ENCODE measurements at places on chromosomes 12 and 14.
A peak's percentile ranks its signal among the peaks of the same experiment; 100 is the strongest.

DNA sequence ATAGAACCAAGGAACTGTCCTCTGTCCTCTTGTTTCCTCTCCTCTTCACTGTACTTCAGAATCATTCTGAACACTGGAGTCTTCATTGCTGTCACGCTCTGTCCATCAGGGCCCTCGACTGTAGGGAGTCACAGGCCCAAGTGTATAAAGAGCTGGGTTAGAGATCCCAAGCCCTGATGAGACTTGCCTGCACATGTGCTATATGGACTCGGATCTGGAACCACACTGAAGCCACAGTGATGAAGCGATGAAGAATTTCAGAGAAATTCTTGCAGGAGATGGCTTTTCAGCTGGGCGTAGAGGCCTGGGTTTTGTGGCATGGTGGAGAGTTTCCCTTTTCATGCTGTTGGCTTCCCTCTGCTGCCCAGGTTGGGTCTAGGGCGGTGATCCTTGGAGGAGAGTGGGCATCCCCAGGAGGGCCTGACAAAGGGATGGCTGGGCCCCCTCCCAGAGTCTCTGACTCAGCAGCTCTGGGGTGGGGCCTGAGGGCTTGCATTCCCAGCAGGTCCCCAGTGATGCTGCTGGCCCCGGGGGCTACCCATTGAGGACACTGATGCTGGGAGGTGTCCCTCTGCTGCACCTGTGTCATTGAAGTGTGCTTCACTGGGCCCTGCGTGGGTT lies 39.6 kb upstream of the YY1 start:
- no peak for DNase-seq

DNA sequence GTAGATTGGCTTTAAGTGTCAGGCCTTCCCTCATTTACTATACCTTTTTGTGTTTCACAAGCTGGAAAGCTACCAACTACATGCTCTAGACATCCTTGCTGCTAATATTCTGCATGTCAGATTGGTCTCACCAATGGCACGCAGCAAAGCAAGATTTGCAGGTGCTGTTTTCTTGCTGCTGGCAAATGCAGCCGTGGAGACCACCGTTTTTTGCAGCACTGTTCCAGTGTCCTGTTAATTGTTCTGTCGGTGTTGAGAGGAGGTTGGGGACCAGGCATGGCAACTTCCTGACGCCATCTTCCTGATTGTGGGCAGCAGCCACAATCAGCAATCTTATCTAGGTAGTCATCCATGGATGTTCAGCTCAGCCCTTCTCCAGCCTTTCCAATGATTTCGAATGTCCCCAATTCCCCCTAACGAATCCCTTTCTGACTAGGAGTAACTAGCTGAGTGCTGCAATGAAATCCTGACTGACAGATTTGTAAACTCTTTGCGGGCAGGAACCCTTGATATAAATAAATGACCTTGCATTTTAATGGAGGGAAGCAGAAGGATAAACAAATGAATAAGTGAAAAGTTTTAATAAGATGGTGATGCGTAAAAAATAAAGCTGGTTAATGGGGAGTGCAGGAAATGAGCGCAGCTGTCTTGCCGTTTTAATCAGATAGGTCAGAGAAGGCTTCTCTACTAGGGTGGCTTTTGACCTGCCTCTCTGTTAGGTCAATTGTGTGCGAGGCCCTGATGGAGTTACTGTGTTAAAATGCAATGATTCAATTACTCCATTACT lies 574 bp upstream of the CRADD start:
- DNase-seq = no peak

- no peak for DNase-seq
Observed at GRCh38 chr14:88630565-88630964, 67.7 kb downstream of the ZC3H14 start.

DNA sequence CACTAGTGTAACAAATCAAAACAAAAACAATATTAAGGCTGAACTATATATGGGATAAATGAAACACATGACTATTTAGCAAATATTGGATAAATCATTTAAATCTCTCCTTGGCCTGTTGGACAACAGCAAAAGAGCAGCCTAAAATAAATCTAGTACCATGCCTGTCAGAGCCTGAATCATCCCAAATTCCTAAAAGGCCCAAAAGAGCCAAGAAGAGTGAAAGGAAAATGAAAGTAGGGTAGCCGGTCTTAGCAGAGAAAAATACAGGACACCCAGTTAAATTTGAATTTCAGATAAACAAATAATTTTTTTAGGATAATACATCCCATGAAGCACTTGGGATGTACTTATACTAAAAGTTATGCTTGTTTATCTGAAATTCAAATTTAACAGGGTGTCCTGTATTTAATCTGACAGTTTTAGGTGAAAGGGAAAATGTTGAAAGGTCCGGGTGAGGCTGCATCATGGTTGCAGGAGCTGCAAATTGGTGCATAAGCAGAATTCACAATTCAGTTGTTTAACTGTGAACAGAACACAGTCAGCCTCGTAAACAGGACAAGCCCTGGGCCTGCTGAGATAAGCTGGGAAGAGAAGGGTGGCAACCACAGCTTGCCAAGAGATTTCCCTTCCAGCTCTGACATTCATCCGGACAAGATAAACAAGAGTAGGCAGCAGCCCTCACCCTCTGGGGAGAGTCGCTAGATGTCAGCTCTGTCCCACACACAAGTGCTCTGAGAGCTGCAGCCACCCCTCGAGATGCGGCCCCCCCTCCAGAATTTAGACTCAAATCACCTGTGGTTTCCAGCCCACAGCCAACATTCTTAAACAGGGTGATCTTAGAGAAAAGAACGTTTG lies 30.3 kb downstream of the DMAC2L start:
- DNase-seq = peak; percentile 40

GRCh38 chr12:47359310-47360092 lies 279.7 kb upstream of the AMIGO2 start:
- DNase-seq = no peak

DNA sequence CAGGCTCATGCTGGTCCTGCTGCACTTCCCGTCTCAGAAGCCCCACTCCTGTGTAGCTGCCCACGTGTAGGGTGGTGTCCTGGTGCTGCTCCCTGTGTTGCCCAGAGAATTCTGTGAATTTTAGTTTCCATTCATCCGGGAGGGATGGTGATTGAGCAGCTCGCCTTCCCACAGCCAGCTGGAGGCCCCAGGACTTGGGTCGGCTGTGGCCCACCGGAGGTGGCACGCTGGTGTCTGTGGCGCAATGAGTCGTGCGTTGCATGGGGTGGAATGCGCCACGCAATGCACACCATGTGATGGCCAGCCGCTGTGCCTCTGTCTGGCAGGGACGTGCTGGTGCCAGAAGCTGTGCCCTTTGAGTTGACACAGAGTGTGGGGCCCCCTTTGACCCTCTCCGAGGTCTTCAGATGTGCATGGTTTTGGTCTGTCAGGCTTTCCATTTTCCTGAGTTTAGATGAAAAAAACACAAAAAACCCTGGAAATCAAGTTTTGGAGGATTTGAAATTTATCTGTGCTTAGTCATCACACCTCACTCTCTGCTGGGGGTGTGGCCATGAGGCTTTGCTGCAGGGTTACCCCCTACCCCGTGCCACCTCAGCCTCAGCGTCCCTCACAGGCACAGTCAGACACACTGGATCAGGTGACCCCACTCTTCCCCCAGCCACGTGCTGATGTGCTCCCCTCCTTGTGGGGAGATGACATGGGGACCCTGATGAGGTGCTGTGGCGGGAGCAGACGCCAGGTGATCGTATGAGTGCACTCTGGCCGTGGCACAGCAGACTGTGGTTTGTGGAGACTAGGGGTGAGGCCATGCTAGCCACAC lies 64.6 kb downstream of the EP400 start:
- no peak for DNase-seq

- no peak for DNase-seq
Observed at GRCh38 chr12:117032593-117033381, 66.4 kb downstream of the TESC start.

GRCh38 chr12:74408601-74409166 lies 129.0 kb upstream of the ATXN7L3B start:
- DNase-seq = no peak

- DNase-seq = no peak
Observed at GRCh38 chr12:1814266-1814665, 6.1 kb upstream of the LRTM2 start.

GRCh38 chr12:25996677-25997076 lies 38.2 kb downstream of the RASSF8 start:
- no peak for DNase-seq
